HT-29 (cell line): ENCODE measurements at places on chromosomes 16 and 17.
A peak's percentile ranks its signal among the peaks of the same experiment; 100 is the strongest.

GRCh38 chr16:50124769-50125168 is 28.3 kb upstream of the TENT4B start:
- no peak for DNase-seq

- no peak for DNase-seq
Measured at GRCh38 chr17:77724876-77725615, 233.5 kb upstream of the TNRC6C start.

GRCh38 chr16:30892670-30893416 is 1.0 kb downstream of the BCL7C start:
- DNase-seq: no peak

GRCh38 chr16:87698676-87699199 is 67.0 kb downstream of the KLHDC4 start:
- DNase-seq: no peak

- DNase-seq: no peak
Measured at GRCh38 chr17:14298221-14298946, 2.5 kb upstream of the HS3ST3B1 start.

DNA sequence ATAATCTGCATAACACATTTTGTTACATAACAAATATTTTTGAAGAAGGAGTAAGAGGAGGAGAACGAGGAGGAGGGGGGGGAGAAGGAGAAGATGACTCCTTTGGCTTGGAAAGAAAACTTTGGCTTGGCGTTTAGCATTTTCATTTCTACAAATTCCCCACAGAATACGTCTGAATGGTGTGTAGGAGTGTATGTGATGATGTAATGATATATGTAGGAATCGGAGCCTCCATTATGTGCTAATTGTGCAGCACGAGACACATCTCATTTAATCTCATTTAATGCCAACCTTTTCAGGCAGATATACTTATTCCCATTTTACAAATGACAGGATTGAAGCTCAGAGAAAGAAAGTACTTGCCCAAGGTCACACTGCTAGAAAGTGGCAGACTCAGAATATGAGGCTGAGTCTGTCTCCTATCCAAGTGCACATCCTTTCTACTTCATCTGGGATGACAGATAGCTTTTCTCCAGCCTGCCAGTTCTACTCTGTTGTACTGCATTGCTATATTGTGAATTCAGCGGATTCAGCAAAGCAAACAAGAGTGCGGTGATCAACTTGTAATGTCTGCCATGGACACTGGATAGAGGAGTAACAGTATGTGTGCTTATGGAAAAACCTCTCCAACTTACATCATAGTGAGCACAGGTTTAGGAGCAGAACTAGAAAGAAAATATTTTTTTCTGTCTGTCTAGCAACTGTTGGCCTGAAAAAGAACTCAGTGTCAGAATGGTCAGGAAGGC is 10.4 kb upstream of the SLC47A2 start:
- no peak for DNase-seq

DNA sequence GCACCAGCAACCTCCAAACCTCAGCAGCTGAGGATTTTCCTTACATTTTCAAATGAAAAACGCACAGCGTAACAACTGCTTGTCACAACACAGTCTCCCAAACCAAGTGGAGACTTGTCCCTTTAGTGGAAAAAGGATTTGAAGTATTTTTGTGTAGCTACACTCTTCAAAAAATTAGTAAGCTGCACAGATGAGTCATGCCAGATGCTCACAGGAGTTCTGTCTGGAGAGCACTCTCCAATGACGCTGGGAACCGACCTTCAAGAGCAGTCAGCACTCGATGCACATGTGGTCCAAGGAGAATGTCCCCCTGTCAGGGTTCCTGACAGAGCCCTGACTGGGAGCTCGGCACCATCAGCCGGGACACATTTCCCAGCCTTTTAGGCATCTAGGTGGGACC is 39.8 kb downstream of the MAP1LC3B start:
- no peak for DNase-seq

- no peak for DNase-seq
Measured at GRCh38 chr16:23670137-23670776, 8.4 kb upstream of the PLK1 start.

GRCh38 chr16:89690392-89690901 is 4.0 kb downstream of the CDK10 start:
- no peak for DNase-seq

DNA sequence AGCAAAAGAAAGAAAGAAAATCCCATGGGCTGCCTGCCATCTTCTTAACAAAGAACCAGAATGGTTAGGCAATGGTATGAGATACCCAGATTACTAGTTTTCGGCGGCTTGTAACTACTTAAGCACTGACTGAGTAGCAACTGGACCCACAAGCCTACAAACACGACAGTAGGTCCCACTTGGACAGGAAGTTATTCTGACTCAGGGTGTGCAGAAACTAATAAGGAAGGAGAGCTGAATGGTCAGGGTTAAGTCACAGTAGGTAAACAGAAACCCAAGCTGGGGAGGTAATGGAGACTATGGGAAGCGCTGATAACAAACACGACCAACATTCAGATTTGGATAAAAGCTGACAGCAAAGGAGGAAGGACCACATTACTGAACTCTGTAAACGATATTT is 10.4 kb upstream of the HLF start:
- DNase-seq: no peak

- DNase-seq: no peak
Measured at GRCh38 chr17:32719689-32720088, 157.2 kb downstream of the MYO1D start.

DNA sequence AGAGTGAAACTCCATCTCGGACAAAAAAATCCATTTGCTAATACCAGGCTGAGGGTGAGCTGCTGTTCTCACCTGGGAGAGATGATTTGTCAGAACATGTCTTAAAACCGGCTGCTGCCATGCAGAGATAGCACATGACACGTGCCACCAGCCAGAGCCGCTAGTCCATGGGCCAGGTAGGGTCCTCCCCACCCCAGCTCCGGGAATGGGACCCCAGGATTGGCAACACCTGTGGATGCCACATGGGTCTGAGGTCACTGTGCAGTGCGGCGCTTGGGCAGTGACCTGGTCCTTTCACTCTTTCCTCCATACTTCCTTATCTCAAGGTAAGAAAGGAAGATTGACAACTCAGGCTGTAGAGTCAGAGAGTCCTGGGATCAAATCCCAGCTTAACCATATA is 393.3 kb upstream of the TNRC6C start:
- no peak for DNase-seq

GRCh38 chr17:64632606-64633005 is 29.5 kb downstream of the SMURF2 start:
- DNase-seq: no peak

GRCh38 chr17:77451894-77452852 is 311.4 kb downstream of the SEC14L1 start:
- DNase-seq: peak; percentile 77

GRCh38 chr16:68263559-68264127 is 683 bp upstream of the SLC7A6 start:
- no peak for DNase-seq

DNA sequence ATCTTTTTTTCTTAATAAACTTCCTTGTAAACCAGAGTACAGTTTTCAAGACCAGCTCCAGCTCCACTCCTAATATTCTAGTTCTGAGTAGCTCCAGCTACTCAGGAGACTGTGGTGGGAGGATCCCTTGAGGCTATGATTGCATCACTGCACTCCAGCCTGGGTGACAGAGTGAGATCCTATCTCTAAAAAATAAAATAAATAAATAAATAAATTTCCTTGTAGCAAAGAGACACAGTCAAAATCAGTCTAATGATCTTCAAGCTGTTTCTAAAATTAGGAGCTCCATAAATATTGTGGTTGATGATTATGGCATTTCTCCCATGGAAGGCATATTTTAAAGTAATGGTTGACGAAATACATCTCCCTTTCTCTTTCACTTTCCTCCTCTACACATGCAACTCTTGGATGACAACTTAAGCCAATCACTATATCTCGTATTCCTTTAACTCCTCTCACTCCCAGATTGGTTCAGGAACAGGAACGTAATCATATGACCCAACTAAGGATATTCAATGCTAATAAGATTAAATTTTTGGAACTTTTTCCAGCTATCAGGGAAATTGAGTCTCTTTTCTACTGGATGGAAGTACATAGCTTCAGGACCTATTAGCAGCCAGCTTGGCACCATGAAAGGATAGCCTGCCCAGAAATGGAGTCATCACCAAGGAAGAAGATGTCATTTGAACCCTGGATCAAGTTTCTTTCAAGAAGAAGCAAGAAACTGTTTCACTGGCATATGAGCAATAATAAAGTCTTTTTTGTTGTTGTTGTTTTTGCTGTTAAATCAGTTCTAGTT is 42.1 kb upstream of the TAOK1 start:
- no peak for DNase-seq

DNA sequence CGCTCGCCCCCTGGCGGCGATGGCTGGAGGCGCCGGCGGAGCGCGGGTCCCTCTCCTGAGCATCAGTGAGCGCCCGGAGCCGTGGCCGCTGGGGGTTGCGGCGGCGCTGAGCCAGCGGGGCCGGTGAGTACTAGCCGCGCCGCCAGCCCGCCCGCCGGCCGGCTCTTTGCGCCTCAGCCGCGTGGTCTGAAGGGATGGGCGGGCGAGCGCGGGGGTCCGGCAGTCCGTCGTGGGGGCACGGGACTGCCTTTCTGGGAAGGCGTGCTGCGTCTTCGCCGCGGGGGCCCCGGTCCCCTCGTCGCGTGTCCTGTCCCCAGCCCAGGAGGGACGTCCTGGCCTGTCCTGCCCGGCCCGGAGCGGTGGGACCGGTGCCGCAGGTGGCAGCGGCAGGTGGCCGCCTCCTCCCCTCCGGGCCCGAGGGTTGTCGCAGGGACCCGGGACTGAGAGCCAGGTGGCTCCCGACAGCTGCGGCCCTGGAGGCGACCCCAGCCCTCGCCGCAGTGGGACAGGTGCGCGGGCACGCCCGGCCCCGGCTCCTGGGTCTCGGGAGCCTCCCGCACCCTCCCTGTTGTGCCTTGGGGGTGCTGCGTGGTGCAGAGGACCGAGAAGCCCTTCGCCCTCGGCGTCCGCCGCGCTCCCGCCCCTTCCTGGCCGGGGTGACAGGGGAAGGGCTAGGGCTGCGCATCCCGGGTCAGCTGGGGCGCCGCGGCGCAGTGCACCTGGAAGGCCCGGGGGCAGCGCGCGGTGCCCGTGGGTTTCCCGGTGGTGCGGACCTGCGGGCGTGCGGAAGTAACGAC is at the start of gene SPECC1:
Gene SPECC1 (plus strand): TSS at position 58 of the 797 bp plus-strand sequence. CDS start 87,293 bp downstream, outside the sequence.
- DNase-seq: no peak
